Amniotic stem cell (primary cell): ENCODE measurements at places on chromosomes 2 and 18.

- no peak for DNase-seq
Observed at GRCh38 chr2:61736953-61737352, 116.9 kb downstream of the FAM161A start.

DNA sequence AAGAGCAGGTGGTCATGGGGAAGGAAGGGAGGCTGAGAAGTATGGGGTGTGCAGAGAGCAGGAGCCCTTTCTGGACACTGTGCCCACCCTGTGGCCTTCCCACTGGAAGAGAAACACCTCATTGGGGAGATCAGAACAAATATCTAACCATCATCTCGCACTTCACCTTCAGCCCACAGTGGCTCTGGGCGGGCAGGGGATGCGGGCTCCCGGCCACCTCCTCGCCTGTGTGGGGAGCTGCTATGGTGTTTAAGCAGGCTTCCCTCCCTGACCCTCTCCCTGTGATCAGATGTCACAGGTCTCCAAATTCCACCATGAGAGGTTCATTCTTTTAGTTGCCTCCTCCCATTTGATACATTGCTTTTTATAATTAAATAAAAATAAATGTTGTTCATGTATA is 5.0 kb downstream of the FBLN7 start:
- no peak for DNase-seq

DNA sequence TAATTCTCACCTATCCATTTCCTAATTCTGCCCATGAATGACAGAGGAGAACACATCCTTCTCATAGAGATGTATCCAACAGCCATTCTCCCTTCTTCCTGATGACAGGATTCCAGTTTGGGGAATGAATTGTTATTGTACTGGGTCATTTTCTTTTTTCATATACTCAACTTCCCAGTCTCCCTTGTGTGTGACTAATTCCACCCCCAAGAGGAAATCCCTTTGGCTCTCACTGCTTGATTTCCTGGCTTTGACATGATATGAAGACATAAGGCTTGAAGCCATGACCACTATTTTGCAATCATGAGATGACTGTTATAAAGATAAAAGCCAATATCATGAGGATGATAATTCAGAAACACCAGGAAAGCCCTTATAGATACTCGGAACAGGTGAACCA is 384.7 kb upstream of the ACVR2A start:
- DNase-seq: no peak

DNA sequence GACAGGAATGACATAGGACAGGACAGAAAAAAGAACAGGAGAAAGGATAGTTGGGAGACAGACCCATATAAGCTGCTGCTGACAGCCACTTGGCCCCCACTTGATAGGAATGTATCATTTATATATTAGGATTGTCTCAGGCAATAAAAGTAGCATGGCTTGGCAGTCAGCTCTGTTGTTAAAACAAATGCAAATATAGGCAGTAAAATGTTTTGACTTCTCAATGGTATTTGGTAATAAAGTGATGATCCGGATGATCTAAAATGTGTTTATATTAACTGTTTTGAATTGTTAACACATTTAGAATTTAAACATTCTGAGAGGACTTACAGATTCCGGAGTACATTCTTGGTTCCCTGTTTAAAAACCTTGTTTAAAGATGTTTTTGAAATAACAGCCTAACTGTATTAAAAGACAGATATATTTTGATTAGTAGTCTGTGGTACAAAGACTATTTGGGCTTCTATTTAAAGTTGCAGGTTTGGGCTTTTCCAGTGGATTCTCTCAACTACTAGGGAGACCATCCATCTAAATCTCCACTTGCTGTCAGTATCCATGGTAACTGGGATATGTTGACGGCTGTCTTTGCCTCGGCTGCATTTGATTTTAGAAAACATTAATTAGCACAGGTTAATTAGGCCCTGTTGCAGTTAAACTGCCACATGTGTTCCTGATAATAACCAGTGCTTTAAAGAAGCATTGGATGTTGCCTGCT is 147.6 kb downstream of the ESCO1 start:
- DNase-seq: no peak

DNA sequence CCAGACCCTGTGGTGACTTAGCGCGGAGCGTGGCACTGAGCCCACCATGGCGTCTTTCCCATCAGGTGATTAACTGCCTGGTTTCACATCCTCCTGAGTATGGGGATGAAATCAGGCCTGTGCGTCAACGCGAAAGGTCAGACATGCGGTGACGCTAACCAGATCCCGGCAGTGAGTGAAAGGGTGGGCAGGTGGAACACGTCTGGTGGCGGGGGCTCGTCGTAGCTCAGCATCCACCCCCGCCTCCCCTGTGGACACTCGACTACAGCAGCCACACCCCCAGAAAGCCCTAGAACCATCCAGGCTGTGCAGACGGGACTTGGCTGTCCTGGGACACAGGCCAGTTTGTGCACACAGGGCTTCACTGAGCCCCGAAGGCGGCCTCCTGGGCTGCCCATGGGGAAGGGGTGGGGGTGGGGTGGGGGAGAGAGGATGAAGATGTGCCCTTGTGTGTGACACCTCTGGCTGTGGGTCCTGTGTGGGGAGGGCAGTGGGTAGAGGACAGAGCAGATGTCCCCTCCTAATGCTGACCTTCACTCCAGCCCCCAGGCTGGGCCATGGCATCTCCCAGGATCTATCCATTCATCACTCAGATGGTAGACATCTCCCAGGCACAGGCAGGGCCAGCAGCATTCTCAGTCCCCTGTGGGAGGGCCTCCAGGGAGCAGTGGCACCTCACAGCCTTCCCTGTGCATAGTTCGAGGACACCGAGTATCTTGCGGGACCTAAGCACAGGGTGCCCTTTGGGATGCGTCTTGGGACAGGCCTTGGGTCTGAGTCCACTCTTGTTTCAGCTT is 27.5 kb downstream of the RAMP1 start:
- no peak for DNase-seq
